Mesenteric fat pad (tissue), 1 donor: ENCODE measurements at places on chromosomes 16 and 17. TPM values are rescaled to one million over a fixed set of nuclear protein-coding genes. Genes with fewer than 3 reads are reported as not detected.

Gene PPP1R27
- not detected for total RNA-seq

DNA sequence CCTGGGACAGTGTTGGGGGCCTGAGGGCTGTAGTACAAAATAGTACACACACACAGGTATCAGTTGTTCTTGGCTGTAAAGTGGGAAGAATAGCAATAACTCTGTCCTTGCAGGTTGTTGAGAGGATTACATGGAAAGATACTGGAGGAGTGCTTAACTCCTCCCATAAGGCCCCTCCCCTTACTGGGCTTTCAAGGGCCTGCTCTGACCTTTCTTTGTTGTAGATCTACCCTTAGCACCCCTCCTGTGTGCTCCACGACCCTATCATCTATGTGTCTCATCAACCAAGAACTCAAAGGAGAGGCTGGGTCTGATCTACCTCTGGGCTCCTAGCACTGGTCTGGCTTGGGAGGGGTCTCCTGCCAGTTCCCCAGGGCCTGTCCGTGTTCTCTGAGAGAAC lies 8.3 kb upstream of the EDC4 start:
- DNase-seq, result no peak

DNA sequence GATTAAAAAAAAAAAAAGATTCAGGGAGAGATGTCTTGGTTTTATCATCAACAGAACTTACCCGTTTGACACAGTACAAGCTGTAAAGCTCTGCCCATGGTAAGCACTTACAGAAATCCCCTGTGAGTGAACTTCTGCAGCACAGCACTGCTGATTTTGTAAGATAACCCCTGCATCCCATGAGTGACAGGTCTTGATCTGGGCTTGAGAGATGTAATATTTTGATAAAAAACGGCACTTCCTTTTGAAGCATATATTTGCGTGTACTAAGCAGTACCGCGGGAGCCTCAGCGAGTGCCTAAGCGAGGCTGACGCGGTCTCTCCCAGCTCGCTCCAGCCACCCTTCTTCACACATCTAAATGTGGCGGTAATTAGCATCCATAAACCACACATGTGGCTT lies 50.5 kb downstream of the IKZF3 start:
- DNase-seq, result no peak

- no peak for DNase-seq
Observed at GRCh38 chr16:30893417-30893743, 497 bp downstream of the BCL7C start.

GRCh38 chr16:87685405-87685755 lies 80.4 kb downstream of the KLHDC4 start:
- DNase-seq, result no peak

DNA sequence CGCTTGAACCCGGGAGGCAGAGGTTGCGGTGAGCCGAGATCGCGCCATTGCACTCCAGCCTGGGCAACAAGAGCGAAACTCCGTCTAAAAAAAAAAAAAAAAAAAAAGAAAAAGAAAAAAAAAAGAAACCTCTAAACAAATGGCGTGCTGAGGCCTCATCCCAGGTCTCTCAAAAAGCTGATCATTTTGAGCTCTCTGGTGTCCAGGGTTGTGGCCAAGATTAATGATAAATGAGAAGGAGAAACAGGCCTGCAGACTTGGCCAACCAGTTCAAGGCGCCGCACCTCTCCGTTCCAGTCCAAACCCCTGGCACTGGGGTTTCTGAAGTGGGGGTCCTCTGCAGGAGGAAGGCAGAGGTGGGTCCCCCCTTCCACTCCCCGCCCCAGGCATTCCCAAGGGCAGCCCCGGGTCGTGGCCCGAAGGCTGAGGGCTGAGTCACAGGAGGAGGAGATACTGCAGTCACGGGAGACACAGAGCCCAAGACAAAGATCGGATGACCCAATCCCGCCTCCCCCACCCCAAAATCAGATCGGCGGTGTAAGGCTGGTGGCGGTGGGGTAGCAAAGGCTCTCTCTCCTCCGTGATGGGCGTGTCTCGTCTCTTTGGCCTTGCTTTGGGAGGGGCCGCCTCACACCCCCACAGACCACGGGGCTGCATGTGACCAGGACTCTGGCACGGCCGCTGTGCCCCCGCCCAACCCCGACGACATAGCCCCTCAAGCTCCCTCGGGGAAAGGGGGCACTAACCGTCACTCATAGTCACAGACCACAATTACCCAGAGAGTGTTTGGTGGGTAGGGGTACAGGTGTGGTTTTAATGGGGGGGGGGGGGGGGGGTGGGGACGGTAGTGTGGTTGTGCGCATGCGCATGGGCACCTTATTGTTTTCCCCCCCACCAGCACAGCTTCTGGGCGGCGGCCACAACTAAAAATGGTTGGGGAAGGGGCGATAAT lies 1.1 kb downstream of the VAT1 start:
- DNase-seq, result peak; percentile 92

DNA sequence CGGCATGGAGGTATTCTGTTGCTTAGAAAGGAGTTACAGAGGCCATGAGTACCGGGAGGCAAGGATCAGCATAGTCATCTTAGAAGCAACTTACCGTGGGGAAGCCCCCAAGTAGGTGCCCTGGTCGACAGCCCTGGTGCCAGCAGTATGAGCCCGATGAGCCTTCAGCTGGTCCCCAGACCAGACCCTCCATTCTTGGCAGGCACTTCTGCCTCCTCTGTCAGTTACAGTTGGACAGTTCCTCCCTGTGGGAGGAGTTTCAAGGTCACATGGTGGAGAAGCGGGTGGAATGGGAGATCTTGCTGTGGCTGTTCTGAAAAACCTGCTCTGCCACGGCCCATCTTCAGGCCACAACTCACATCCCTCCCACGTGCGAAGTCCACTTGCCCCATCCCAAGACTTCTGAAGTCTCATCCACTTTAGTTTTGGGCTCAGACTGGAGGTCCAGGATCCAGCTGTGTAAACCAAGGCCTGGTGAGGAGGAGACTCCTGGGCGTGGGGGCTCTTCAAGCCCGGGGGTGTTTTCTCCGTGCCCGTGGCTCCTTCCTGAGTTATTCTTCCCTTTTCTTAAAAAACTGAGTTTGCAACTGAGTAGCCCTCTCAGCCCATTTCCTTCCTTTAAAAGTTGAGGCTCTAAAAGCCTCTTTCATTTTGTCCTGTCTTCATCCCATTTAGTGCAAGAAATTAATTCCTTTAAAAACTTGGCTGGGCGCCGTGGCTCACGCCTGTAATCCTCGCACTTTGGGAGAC lies 133.5 kb downstream of the SEC14L1 start:
- DNase-seq, result no peak

- DNase-seq, result no peak
Observed at GRCh38 chr16:10338426-10338825, 47.4 kb upstream of the ATF7IP2 start.
